Type B pancreatic cell (in vitro differentiated cells): ENCODE measurements at places on chromosomes 7 and 10. TPM values are rescaled to one million over a fixed set of nuclear protein-coding genes. Genes with fewer than 3 reads are reported as not detected.

DNA sequence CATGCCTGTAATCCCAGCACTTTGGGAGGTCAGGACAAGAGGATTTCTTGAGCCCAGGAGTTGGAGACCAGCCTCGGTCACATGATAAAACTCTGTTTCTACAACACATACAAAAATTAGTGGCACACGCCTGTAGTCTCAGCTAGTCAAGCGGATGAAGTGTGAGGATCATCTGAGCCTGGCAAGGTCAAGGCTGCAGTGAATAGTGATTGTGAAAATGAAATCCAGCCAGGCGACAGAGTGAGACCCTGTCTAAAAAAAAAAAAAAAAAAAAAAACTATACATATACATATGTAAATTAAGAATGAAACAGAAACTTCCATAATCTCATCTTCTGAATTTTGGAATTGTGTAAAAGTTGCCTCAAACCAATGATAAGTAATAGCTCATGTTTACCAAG lies 18.2 kb upstream of the FAM170B start:
- no peak for DNase-seq
- no peaks in the 10 kb centered on the region for H3K36me3 ChIP-seq
- no peak overlapping the region for H3K27ac ChIP-seq

GRCh38 chr7:92641921-92642511 lies 51.8 kb upstream of the FAM133B start:
- H3K27ac ChIP-seq, result no peak overlapping the region
- H3K4me3 ChIP-seq, result no peak overlapping the region
- DNase-seq, result no peak
- H3K4me1 ChIP-seq, result peaks cover 6% of the 10 kb centered on the region
- H3K36me3 ChIP-seq, result no peaks in the 10 kb centered on the region

- no peak overlapping the region for H3K27ac ChIP-seq
- H3K27me3 ChIP-seq, result no peaks in the 10 kb centered on the region
- no peak for DNase-seq
- no peak overlapping the region for H3K4me3 ChIP-seq
- H3K4me1 ChIP-seq, result peaks cover 5% of the 10 kb centered on the region
Measured at GRCh38 chr10:51311228-51311627, 236.9 kb downstream of the PRKG1 start.

- no peaks in the 10 kb centered on the region for H3K4me1 ChIP-seq
- H3K27me3 ChIP-seq, result no peaks in the 10 kb centered on the region
- no peak for DNase-seq
- no peak overlapping the region for H3K4me3 ChIP-seq
- no peak overlapping the region for H3K27ac ChIP-seq
- H3K36me3 ChIP-seq, result no peaks in the 10 kb centered on the region
Measured at GRCh38 chr10:85477979-85478378, 888.6 kb downstream of the GRID1 start.

GRCh38 chr10:128796396-128796912 lies 670.2 kb upstream of the MKI67 start:
- no peak overlapping the region for H3K27ac ChIP-seq
- H3K4me3 ChIP-seq, result no peak overlapping the region
- peak; percentile 40 for DNase-seq
- no peaks in the 10 kb centered on the region for H3K27me3 ChIP-seq
- H3K36me3 ChIP-seq, result no peaks in the 10 kb centered on the region
- no peaks in the 10 kb centered on the region for H3K4me1 ChIP-seq

DNA sequence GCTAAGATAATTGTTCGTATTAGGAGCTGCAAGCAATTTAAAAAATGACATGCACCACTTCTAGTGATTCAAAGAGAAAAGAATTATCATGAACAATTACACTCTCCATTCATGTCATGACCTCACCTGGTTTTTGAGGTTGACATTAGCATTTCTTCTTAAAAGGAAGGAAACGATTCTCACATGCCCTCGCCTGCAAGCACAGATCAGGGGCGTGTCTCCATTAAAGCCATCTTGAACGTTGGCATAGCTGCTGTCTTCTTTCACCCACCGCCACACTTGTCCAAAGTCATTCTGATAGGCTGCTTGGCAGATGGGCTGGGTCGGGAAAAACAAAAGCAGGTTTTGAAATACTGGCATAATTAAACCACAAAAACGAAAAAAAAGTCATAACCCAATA lies 19.9 kb downstream of the ANKRD22 start:
- H3K4me1 ChIP-seq, result peaks cover 7% of the 10 kb centered on the region
- DNase-seq, result no peak
- H3K36me3 ChIP-seq, result no peaks in the 10 kb centered on the region
- peaks cover 3% of the 10 kb centered on the region for H3K27me3 ChIP-seq
- no peak overlapping the region for H3K4me3 ChIP-seq

Gene HHEX
- 6.6 and 6.7 TPM in 2 replicates for total RNA-seq

Gene CLDN15
- total RNA-seq, result 9.5 and 16.3 TPM in 2 replicates

Gene SH2D4B
- 0.07 and 0.10 TPM in 2 replicates for total RNA-seq
